ENCODE measurements at places on chromosomes 7 and 10.

GRCh38 chr10:96720422-96721206 is at the start of gene PIK3AP1:
PIK3AP1 (minus strand) TSS chr10:96720514; CDS start chr10:96720394, 120 bp downstream.
- peak; percentile 71 for DNase-seq

GRCh38 chr10:67269828-67270227 is 344.0 kb downstream of the LRRTM3 start:
- DNase-seq = no peak

DNA sequence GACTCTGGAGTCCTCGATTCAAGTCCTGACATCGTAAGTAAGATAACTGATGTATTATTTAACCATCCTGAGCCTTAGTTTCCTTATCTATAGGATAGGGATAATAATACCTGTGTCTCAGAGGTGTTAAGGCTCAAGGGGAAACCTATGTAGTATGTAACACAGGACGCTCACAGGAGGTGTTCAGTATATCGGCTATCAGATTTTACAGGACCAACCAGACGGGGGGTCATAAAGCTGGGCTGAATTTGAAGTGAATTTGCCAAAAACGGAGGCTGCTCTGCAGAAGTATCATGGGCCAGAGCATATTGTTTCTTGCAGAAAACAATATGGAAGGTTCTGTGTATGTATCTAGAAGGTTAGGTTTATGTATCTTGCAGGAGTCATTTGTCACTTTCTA is 11.1 kb upstream of the ZNF282 start:
- DNase-seq = no peak

- no peak for DNase-seq
Measured at GRCh38 chr7:28483908-28484605, 71.7 kb downstream of the CREB5 start.

GRCh38 chr7:131157530-131158243 is 170.0 kb upstream of the MKLN1 start:
- no peak for DNase-seq

- no peak for DNase-seq
Measured at GRCh38 chr7:120856621-120857352, 1.2 kb downstream of the TSPAN12 start.

DNA sequence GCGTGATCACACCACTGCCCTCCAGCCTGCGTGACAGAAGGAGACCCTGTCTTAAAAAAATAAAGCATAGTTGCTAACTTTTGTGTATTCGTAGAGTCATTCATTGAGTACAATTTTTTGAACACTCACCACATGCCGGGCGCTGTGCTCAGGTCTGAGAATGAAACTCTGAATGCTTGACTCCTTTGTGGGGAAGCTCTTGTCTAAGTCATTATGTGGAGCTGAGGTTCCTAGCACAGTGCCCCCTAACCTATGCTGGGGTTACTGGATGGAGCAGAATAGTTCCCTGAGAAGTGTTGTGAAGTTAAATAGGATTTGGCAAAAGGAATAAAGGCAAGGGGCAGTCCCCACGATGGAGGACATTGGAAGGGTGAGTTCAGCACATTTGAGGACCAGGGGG is 123.3 kb downstream of the CELF2 start:
- DNase-seq = no peak

- DNase-seq = no peak
Measured at GRCh38 chr7:80827239-80827633, 91.6 kb downstream of the SEMA3C start.

GRCh38 chr7:90574146-90574819 is 21.8 kb upstream of the CDK14 start:
- DNase-seq = no peak

- DNase-seq = no peak
Measured at GRCh38 chr10:45657033-45657926, 15.3 kb downstream of the ZFAND4 start.

GRCh38 chr7:22633286-22633953 is 93.6 kb upstream of the IL6 start:
- DNase-seq = no peak

GRCh38 chr10:29783201-29783947 is 148.6 kb upstream of the SVIL start:
- no peak for DNase-seq

- DNase-seq = no peak
Measured at GRCh38 chr10:117955176-117955575, 91.6 kb downstream of the RAB11FIP2 start.

DNA sequence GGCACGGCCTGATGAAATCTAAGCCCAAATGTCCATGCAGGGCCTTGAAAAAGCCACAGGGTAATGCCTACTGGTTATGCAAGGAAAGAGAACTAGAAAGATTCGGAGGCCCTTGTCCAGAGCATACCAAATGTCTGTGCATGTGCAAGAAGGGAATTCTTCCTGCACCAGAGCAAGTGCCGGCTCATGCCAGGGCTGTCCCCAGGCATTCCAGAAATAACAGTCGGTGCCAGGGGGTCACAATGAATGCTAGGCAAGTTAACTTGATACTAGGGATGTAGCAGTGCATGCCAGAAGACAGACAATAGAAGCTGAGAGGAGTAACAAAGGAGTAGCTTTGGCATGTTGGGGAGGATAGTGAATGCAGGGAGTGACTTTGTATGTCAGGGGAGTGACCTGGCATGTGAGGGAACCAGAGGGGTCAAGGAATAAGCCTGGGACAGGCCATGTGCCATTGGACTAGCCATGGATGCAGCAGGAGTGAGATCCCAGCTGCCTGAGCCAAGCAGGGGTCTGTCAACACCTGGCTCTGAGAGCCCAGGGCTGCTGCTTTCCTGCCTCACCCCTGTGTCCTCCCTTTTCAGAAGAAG is 119.5 kb upstream of the UNC5B start:
- DNase-seq = no peak

DNA sequence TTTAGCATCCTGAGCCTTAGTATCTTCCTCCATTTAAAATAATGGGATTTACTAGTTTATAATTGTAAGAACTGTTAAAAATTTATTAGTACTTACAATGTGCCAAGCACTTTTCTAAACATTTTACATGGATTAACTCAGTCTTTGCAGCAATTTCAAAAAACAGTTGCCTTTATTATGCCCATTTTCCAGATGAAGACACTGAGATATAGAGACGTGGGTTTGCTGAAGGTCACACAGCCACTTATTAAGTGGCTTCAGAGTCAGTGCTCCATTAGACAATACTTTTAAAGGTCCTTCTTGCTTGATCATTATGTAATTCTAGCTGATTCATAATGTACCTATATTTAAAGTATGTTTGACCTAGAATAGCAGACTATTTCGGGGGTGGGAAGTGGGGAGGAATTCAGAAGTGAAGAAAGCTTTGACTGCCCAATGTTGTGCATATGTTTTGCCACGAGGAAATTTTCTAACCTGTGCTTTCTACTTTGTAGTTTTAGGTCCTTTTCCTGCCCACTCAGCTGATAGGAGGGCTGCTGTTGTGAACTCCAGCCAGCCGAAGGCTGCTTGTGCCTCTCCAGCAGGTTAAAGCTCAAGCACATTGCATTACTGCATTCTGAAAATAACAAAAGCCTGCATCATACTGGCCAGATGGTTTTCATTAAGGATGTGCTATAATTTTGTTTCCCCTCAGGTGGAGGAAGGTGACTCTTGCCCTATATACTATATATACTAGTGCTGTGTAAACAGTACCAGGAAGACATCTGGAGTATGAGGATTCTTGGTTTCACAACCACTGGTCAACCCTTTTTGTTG is 4.3 kb downstream of the PLEKHA8 start:
- no peak for DNase-seq

GRCh38 chr7:42227936-42228591 is 8.9 kb downstream of the GLI3 start:
- no peak for DNase-seq

- DNase-seq = no peak
Measured at GRCh38 chr7:92682903-92683539, 92.8 kb upstream of the FAM133B start.

- no peak for DNase-seq
Measured at GRCh38 chr7:14446829-14447228, 455.7 kb downstream of the DGKB start.

- DNase-seq = no peak
Measured at GRCh38 chr10:15516256-15517085, 145.4 kb upstream of the FAM171A1 start.

- DNase-seq = no peak
Measured at GRCh38 chr7:106566672-106567071, 94.3 kb downstream of the CCDC71L start.

GRCh38 chr7:2044311-2044882 is 188.3 kb downstream of the MAD1L1 start:
- no peak for DNase-seq

DNA sequence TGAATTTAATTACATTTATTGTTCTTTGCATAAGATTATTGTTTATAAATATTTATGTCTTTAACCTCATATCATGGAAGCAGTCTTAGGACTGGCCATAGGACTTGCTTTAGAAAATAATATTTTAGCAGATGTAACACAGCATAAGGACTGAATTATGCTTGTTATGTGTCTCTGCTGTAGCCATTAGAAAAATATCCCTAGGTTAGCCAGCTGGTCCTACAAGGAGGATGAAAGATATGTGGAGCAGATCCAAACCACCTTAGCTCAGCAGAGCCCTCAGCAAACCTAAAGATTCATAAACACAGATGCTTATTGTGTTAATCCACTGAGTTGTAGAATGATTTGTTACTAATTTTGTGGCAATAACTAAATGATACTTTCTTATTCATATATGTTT is 166.0 kb upstream of the COL1A2 start:
- no peak for DNase-seq

GRCh38 chr10:119669331-119669730 is 18.2 kb downstream of the BAG3 start:
- DNase-seq = no peak

DNA sequence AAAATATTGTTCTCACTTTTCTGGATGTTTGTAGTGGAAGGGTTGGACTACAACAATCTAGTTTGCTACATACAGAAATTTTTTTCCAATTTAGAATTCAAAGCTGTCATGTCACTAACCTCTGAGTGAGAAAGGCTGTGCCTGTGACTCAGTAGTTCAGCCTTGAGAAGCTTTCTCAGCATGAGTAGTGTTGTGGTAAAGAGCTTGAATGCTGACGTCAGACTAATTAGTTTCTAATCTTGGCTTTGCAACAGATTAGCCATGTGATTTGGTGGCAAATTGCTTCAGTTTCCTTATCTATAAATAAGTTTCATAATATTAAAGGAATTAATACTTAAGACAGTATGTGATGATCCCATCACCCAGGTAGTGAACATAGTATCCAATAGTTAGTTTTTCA is 83.8 kb downstream of the ABCA13 start:
- no peak for DNase-seq

DNA sequence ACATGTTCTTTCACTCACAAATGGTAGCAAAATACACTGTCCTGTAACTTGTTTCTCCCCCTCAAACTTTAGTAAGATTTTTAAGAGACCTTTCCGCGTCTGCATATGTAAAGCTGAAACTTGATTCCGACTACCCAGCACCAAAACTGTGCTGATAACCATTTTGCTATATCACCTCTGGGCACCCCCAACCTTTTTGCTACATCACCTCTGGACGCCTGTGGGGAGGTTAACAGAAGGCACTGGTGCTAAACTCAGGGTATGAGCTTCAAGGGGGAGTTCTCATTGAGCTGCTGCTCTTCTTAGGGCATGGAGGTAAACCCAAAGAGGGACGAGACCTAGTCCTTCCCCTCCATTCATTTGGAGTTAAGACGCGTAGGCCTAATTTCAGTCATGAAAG is 67.6 kb upstream of the NFE2L3 start:
- DNase-seq = no peak

DNA sequence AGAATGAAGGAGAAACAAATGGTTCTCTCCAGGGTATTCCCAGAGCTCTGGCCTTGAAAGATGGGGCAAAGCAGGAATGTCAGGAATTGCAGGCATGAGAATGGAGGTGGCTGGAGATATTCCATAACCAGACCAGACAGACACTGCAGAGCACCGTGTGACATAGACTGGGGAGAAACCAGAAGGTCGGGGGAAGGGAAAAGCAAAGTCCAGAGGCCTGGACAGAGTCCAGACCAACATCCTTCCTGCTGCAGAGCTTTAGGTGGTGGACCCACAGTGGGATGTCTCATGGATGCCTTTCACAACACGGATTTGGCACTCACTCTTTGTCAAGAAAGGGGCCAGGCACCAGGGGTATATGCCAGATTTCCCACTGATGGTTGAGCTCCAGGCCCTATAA is 177.2 kb upstream of the INHBA start:
- DNase-seq = no peak

- DNase-seq = no peak
Measured at GRCh38 chr10:78236416-78237015, 202.9 kb downstream of the RPS24 start.

Data from CD8-positive, alpha-beta T cell (primary cell).